ENCODE measurements at places on chromosomes 4 and X.

GRCh38 chr4:152961014-152961772 is 25.1 kb downstream of the FHDC1 start:
- no peak for DNase-seq

GRCh38 chr4:135164601-135165000 is 963.0 kb upstream of the PABPC4L start:
- no peak for DNase-seq

DNA sequence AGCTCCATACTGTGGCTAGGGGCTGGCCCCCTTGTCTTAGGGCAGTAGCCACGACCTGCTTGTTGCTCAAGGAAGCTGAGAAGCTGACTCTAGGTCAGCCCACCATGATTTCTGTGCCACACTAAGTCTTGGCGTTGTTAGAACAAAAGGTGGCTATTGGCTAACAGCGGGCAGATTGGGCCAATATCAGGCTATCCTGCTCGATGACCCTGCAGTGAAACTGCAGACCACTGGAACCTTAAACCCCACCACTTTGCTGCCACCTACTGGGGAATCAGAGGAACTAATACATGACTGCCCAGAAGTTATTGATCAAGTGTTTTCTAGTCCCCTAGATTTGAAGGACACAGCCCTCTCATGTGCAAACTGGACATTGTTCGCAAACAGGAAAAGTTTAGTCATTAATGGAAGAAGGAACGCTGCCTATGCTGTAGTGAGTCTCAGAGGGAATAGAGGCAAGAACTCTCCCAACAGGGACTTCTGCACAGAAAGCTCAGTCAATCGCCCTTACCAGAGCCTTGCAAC is 17.0 kb upstream of the PAPSS1 start:
- DNase-seq, result no peak

GRCh38 chr4:148166132-148166591 is 276.1 kb downstream of the NR3C2 start:
- DNase-seq, result no peak

- DNase-seq, result no peak
Observed at GRCh38 chr4:177547985-177548384, 105.7 kb upstream of the AGA start.

DNA sequence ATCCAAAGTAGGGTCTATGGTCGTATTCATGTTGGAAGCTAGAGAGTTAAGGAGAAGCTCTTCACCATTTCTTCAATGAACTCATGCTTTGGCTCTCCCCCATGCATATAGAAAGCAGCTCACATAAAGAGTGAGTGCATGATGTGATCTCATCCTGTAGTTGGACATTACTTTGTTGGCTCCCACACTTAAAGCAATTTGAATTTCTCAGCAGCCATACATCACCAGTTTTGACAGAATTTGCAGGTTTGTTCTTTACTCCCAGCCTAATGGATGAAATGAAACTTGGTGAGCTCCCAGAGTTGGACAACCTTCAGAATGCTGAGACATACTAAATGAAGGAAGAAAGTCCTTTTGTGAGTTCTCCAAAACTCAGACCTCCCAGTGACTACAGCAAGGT is 613.5 kb downstream of the IQCM start:
- no peak for DNase-seq

GRCh38 chr4:20096911-20097310 is 154.8 kb upstream of the SLIT2 start:
- DNase-seq, result no peak

- no peak for DNase-seq
Observed at GRCh38 chr4:40881096-40881495, 131.3 kb downstream of the NSUN7 start.

DNA sequence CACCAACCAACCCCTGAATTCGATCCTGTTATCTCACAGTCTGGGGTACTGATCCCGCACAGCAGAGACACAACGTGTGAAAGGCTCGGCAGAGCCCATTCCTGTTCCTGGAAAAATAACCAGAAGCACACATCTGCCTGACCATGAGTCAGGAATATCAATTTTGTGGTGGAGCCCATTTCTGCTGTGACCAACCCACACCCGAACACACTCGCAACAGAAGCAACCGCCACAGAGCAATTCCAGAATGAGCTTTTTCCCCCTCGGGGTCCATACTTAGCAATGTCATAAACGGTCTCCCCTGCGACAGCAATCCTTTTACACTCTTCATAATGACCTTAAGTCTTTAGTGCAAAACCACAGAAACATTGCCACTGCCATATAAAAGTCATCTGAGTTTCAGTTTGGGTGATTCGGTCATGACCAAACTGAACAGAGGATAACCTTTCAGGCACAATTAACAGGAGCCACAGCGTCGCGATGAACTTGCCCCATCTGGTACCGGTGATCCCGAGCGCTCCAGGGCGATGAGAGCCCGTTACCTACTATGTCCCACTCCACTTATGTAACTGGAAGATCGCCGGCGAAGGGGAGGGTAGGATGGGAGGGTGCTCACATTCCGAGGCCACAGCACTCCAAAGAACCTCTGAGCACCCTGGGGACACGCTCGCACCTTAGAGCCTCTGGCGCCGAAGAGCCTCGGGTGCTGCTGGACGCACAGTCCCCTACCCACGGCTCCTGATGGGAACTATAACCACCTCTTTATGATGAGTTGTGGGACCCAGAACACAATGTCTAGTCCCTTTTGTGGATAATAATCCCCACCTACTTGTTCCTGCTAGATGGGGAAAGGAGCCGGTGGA is 1.1 kb downstream of the MECP2 start:
- DNase-seq, result peak; percentile 32

DNA sequence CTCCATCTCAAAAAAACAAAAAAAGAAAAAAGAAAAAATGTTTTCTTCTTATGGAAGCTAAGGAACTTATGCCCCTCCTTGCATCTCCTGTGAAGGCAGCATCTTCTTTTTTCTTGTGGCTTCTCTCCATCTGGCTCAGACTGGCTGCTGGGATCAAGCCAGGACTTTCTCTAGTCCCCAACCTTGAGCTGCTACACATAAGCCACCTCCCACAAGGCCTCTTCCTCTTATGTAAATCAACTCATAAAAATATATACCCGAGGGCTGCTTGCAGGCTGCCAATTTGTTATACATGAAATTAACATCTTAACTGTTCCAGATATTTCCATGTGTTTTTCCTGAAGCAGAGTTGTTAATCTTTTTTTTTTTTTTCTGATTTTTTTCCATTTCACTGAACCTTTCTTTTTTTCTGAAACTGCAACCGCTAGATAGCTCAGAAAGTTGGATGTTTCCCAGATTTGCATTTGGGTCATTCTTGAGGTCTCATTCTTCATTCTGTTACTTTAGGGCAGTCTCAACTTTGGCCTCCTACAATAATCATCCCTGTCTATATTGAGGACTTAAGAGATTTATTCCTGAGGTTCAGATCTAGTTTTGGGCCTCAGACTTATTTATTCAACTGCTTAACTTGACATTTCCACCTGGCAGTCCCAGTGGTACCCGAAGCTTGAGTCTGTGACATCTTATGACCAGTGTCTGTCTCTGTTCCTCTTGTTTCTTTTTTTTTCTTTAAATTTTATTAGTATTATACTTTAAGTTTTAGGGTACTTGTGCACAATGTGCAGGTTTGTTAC is 10.3 kb downstream of the SNX25 start:
- DNase-seq, result no peak

GRCh38 chr4:84726356-84726755 is 143.4 kb downstream of the CDS1 start:
- no peak for DNase-seq

DNA sequence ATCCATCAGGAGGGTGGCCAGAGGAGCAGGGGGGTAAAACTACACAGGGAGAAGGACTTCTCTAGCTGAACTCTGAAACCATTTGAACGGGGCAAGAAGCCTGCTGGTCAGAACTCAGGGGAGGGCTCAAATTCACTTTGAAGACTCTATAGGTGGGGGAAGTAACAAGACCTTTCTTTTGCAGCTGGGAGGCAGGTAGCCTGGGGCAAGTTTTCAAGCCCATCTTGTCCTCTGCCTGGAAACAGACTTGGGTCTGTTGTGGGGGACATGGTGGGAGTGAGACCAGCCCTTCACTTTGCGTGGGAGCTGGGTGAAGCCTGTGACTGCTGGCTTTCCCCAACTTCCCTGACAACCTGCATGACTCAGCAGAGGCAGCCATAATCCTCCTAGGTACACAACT is 312.3 kb downstream of the SPRY1 start:
- no peak for DNase-seq

- DNase-seq, result no peak
Observed at GRCh38 chrX:132444936-132445335, 43.9 kb downstream of the MBNL3 start.

Data from GM06990 (cell line).